ENCODE measurements at places on chromosomes 7 and 10. TPM values are rescaled to one million over a fixed set of nuclear protein-coding genes. Genes with fewer than 3 reads are reported as not detected.
A peak's percentile ranks its signal among the peaks of the same experiment; 100 is the strongest.

Gene LRRC17
- 43.8 TPM for total RNA-seq

Gene LRRD1
- 0.31 TPM for total RNA-seq

Gene PRPS1L1
- total RNA-seq = not detected

Gene FRAT1
- 1.2 TPM for total RNA-seq

Gene ATG9B
- 0.22 TPM for total RNA-seq

Gene ZNF3
- 31.8 TPM for total RNA-seq

- H3K27me3 ChIP-seq = no peaks in the 10 kb centered on the region
- no peak for DNase-seq
- H3K27ac ChIP-seq = no peak overlapping the region
- no peak overlapping the region for H3K4me3 ChIP-seq
- H3K4me1 ChIP-seq = peaks cover under 1% of the 10 kb centered on the region
These were observed 32.0 kb downstream of the NUB1 start for GRCh38 chr7:151373599-151373998.

- no peak for DNase-seq
- H3K27ac ChIP-seq = no peak overlapping the region
- no peaks in the 10 kb centered on the region for H3K4me1 ChIP-seq
- no peak overlapping the region for H3K4me3 ChIP-seq
These were observed 199.9 kb upstream of the KMT2E start for GRCh38 chr7:104814126-104814525.

DNA sequence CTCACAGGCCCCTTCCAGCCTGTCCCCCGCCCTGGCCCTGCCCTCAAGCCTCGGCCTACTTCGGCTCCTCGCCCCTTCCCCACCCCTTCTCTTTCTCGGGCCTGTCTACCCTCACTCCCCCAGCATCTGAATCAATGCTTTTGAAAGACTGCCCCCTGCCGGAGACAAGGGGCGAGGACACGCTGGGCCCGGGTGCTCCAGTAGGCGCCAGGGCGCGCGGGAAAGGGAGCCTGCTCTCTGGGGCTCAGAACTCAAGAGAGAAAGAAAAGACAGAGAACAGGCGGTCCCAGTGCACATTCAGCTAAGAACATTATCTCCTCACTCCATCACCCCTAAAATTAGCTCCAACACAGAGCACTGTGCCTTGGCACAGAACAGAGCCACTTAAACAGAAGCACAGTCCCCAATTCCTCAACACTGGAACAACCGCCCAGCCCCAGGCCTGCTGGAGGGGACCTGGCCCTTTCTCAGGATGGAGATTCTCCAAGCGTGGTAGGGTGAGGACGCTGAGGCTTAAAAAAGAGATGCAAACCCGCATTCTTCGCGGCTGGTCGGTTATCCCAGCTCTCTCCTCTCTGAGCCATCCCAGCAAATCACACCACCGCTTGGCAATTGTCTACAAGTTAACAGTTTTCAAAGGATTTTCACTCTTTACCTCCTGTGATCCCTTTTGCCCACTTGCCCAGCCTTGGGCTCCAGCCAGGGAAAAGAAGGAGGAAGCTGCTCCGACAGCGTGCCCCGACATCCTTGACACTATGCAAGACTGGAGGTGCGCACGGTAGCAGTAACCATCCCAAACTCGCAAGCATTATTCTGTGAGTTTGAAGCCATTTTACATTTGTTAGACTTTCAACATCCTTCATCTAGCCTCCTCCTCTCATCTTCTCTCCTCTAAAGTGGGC is 2.1 kb downstream of the GIGYF1 start:
- peak; percentile 83 for DNase-seq
- peaks cover 34% of the 10 kb centered on the region for H3K4me1 ChIP-seq
- peaks cover 8% of the 10 kb centered on the region for H3K27me3 ChIP-seq
- H3K36me3 ChIP-seq = peaks cover 34% of the 10 kb centered on the region

GRCh38 chr10:125208854-125209565 is 48.6 kb upstream of the CTBP2 start:
- H3K27me3 ChIP-seq = peaks cover 5% of the 10 kb centered on the region
- H3K27ac ChIP-seq = no peak overlapping the region
- H3K36me3 ChIP-seq = no peaks in the 10 kb centered on the region

DNA sequence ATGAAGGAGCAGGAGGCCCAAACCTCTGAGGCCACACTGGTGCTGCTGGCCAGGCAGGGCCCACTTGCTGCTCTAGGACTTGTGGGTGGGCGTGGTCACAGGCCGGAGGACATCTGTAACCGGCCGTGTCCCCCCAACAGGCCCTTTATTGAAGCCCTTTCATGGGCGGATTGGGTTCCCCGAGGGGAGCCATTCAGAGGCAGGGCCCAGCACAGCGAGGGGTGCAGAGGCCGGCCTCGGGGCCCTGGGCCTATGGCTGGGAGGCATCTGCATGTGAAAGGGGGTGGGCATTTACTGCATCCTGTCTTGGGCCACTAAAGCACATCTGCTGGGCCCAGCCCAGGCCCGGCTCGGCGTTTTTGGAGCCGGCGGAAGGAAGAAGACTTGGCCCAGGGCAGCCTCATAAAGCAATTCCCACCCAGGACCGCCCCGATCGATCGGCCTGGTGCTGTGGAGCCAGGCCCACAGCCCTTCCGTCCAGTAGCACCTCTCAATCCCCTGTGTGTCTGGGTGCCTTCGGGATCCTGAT is 8.4 kb downstream of the LHPP start:
- no peaks in the 10 kb centered on the region for H3K27me3 ChIP-seq
- H3K4me1 ChIP-seq = no peaks in the 10 kb centered on the region
- no peak for DNase-seq
- no peak overlapping the region for H3K4me3 ChIP-seq

DNA sequence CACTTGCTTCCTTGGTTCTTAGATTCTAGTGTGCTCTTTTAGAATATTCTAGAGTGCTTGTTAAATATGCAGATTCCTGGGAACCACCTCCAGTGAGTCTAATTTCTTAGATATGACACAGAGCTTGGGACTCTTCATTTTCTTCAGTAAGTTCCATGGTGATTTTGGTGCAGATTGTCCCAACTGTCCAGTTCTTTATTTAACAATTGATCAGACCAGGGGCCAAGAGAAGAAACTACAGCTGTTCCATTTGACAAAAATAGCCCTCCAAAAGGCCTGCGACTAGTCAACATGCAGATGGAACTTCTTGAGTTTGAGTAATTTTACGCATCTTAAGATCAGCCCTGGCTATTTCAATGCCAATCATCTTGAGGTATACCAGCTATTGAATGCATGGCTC is 760.7 kb downstream of the LRMDA start:
- DNase-seq = no peak
- H3K4me1 ChIP-seq = peaks cover 4% of the 10 kb centered on the region
- H3K27ac ChIP-seq = no peak overlapping the region
- H3K27me3 ChIP-seq = no peaks in the 10 kb centered on the region
- H3K36me3 ChIP-seq = no peaks in the 10 kb centered on the region
- no peak overlapping the region for H3K4me3 ChIP-seq

DNA sequence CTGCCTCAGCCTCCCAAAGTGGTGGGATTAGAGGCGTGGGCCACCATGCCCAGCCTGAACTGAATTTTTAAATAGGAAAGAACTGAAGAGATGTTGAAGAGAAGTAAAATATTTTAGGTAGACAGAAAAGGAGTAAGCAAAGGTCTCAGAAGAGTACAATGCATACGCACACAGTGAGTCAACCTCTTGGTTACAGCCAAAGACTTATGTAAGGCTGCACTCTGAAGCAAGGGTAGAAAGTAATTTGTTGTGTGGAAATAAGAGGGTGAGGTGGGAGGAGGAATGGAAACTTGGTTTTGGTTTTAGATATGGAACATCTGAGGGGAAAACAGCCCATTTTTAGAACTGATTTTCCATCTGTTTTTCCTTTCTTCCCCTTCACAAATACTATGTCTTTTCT is 17.6 kb downstream of the KRIT1 start:
- no peaks in the 10 kb centered on the region for H3K27me3 ChIP-seq
- no peak overlapping the region for H3K4me3 ChIP-seq
- H3K36me3 ChIP-seq = peaks cover 25% of the 10 kb centered on the region
- no peak for DNase-seq
- no peak overlapping the region for H3K27ac ChIP-seq

- H3K27ac ChIP-seq = no peak overlapping the region
- no peaks in the 10 kb centered on the region for H3K27me3 ChIP-seq
- peaks cover 2% of the 10 kb centered on the region for H3K36me3 ChIP-seq
- H3K4me1 ChIP-seq = peaks cover 3% of the 10 kb centered on the region
These were observed 244.6 kb upstream of the GRB10 start for GRCh38 chr7:51027106-51027934.

DNA sequence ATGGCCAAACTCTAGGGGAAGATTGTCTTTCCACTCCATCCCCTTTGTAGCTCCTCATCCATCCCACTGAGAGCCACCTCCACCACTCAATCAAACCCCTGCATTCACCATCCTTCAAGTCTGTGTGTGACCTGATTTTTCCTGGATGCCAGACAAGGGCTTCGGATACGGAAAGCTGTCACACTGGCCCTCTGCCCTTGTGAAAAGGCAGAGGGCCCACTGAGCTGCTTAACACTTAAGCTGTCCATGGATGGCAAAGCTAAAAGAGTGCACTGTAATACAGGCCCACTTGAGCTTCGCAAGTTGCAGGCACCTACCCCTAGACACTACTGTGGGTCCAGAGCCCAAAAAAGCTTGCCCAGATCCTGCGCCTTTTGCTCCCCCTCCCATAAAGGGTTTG is 237.2 kb downstream of the MAGI2 start:
- DNase-seq = no peak
- no peak overlapping the region for H3K4me3 ChIP-seq
- no peaks in the 10 kb centered on the region for H3K4me1 ChIP-seq
- H3K27me3 ChIP-seq = no peaks in the 10 kb centered on the region
- no peak overlapping the region for H3K27ac ChIP-seq

DNA sequence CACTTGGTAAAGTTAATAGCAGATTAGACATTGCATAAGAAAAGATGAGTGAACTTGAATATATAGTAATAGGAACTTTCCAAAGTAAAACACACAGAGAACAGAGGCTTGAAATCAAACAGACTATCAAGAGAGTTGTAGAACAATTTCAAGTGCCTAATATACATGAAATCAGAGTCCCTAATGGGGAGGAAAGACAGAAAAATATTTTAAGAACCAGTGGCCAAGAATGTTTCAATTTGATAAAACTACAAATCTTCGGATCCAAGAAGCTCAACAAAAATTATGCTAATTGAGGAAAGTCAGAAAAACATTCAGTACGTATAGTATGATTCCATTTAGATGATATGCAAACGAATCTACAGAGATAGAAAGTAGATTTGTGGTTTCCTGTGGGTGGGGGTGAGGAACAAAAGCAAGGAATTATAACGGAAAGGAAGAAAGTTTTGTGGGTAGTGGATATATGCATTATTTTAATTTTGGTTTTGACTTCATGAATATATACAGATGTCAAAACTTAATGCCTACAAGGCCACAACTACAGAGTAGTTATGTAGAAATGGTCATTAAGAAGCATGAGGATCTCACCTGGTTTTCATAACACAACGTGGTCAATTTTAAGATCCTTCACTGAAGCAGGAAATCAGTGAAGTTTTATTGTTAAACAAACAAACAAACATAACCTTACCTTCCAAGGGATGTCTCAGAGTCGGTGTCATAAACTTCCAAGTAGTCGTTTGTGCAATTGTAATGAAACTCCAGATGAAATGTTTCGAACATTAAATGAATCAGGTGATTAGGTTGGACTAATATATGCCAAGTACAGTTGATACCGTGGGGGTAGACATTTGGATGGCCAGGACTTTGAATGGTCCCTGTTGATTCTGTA is 62.0 kb downstream of the CUBN start:
- no peak for DNase-seq
- no peak overlapping the region for H3K27ac ChIP-seq
- H3K4me1 ChIP-seq = peaks cover 10% of the 10 kb centered on the region

DNA sequence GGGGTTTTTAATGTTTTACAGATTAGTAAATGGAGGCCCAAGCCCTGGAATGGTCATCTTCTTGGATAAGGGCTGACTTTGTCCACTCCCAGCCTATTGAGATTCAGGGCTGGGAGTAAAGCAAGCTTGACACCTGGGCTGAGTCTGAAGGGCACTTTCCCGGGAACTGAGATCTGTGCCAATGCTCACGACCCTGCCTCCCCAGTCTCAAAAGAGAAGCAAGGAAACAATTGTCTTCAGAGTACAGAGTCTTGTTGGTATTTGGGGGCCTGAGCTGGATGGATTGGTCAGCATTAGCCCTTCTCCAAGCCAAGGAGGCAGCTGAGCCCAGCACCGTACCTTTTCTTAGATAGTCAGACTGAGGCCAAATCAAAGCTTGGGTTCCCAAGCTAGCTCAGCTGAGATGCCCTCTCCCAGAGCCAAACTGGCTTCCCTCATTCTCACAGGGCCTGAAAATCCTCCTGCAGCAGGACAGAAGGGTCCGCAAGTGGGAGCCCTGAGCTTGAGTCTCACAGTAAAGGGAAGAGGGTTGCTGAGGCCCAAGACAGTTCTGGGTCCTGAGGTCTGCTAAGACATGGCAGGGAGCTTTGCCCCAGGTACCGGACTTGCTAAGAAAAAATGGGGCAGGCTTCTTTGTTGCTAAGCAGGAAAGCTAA is 3.7 kb downstream of the DDIT4 start:
- H3K4me3 ChIP-seq = no peak overlapping the region
- no peak for DNase-seq
- H3K4me1 ChIP-seq = peaks cover 41% of the 10 kb centered on the region
- peak overlapping the region; percentile 29 for H3K27ac ChIP-seq
- H3K27me3 ChIP-seq = no peaks in the 10 kb centered on the region
